NCI-H1105 (cell line): ENCODE measurements at places on chromosomes 1 and 21.

DNA sequence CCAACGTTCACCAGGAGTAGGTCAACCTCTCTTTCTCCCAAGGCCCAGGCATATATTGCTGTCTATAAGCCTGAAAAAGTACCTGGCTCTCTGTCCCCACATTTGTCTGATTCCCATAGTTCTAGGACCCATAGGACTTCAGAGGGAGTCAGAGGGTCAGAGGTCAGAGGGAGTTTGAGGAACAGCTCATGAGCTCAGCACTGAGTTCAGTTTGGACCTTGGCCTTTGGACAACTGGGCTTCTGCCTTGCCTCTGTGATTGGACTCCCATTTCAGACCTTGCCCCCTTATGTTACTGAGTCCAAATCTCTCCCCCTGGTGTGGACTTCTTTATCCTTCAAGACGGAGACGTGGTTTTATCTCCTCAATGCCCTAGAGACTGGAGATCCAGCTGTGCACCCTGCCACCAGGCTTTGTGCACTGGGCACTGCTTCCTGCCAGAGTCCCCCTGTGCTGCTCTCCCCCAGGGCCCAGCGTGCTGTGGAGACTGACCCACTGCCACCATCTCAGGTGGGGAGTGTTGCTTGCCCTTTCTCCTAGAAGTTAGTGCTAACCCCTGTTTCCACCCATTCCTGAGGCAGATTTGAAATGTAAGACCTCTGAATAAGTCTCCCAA, 3.2 kb downstream of the CTSE start:
- no peak for DNase-seq

DNA sequence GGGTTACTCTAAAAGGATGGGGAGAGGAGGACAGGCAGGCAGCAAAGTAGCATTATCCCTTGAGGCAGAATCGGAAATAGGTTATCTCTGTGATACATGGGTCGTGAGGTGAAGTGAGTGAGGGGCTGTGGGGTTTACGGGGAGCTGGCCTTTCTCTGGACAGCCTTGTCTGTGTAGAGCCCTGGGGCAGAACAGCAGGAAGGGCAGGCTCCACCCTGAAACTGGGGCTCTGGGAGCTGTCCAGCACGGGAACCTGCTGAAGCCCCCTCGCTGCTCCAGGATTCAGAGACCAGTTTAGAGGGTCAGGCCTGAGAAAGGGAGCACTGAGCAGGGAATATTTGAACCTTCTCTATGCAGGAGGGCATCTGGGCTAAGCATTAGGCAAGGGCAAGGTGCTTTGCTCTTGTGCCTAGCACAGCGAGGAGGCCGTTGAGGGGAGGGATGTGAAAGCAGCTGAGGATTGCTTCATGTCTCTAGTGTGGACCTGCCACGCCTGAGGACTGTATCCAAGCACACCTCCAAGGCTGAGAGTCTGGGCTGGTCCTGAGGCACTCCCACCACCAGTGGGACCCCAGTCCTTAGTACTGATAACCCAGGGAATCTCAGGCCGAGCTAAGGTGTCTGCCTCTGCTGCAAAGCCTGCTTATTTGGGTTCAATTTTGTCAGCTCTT, 55.8 kb downstream of the NAV1 start:
- no peak for DNase-seq

GRCh38 chr1:10599194-10599861, 124.6 kb downstream of the PEX14 start:
- no peak for DNase-seq

GRCh38 chr1:181135815-181136737, 47.6 kb downstream of the IER5 start:
- DNase-seq = no peak

- DNase-seq = no peak
These were observed 50.9 kb downstream of the DISC1 start for GRCh38 chr1:231677442-231677841.

DNA sequence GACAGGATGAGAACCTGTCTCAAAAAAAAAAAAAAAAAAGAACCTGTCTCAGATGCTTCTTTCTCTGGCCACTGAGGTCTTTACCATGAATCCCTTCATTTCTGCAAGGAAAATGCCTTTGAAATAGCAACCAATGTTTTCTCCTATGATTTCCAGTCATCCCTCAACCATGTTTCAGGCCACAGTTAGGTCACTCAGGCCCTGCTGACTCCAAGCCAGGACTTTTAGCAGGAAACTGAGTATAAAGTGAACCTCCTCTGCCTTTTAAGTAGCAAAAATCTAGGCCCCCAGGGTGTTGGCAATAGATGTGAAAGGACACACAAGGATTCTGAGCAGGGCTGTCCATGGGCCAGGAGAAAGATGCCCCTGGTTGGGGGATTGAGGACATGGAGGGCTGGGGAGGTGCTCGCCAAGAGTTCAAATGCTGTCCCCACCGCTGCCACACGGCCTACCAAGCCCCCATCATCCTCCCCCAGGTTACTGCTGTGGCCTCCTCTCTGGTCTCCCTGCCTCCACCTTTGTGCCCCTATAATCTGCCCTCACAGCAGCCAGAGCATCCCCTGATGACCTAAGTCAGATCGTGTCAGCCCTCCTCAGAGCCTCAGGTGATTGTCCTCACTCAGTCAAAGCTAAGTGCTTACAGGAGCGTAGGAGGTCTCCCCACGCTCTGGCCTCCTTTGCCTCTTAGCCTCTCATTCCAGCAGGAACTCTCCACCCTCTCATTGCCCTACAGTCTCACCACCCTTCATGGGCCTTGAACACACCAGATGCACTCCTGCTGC, 54.6 kb downstream of the MATN1 start:
- no peak for DNase-seq

DNA sequence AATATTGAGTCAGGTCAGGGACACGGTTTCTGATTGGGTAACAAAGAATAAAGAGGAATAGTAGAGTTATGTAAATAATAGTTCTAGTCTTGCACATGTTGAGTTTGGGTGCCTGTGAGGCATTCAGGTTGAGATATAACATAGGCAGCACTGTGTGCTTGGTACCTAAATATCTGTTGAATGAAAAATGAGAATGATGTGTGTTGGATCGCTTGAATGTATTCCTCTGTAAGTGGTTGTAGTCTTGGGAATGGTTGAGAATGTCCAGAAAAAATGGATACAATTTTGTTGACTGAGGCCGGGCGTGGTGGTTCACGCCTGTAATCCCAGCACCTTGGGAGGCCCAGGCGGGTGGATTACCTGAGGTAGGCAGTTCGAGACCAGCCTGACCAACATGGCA, 116.3 kb upstream of the HNRNPU start:
- DNase-seq = no peak

- no peak for DNase-seq
These were observed 47.5 kb upstream of the TDRD10 start for GRCh38 chr1:154454386-154455120.

DNA sequence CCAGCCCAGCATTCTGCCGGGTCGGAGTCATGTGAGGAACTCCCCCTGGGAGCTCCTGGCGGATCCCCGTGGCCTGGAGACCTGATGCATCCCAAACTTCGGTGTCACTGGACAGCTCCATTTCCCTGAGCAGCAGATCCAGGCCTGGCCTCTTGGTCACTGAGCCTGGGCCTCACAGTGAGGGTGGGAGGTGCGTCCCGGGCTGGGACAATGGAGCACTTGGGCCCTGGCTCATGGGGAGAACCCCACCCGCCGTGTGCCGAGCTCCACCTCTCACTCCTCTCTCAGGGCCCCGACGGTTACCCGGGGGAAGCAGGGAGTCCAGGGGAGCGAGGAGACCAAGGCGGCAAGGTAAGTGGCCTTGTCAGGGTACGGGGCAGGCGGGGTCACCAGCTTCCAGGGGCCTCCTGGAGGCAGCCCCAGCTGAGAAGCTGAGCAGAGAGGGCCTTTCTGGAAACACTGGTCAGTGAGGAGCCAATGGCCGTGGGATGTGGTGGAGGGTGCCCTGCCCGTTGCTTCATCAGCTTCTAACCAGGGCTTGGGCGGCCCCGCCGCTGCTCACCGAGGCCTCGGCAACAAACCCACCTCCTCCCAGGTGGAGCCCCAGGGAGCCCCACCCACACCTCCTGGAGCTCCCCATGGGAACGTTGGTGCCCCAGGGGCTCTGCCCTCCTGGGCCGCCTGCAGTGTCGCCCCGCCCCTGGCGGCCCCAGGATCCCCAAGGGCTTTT, 19.8 kb downstream of the COL6A2 start:
- DNase-seq = no peak

- DNase-seq = peak; percentile 77
These were observed at the start of gene SIM2 for GRCh38 chr21:36698981-36699545. SIM2 (plus strand) TSS chr21:36699115; CDS start chr21:36699747, 632 bp downstream.

GRCh38 chr1:8903908-8904650, 25.6 kb upstream of the ENO1 start:
- DNase-seq = no peak

- DNase-seq = no peak
These were observed 99.5 kb downstream of the BCAR3 start for GRCh38 chr1:93581917-93582850.

DNA sequence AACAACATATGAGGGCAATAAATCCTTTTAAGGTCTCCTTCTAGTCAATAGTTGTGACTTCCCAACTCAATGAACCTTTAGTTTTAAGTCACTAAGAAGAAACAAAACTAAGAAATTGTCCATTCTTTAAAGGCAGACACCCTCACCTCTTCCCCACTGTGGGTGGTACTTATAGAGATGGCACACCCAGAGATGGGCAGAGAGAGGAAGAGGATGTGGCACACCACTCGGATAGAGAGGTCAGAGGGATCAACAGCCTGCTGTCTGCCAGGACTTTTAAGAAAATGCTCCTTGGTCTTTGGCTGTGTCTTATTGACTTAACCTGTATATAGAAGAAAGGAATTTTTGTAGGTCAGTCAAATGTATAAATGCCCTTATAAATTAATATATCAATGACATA, 45.1 kb downstream of the FASLG start:
- no peak for DNase-seq

DNA sequence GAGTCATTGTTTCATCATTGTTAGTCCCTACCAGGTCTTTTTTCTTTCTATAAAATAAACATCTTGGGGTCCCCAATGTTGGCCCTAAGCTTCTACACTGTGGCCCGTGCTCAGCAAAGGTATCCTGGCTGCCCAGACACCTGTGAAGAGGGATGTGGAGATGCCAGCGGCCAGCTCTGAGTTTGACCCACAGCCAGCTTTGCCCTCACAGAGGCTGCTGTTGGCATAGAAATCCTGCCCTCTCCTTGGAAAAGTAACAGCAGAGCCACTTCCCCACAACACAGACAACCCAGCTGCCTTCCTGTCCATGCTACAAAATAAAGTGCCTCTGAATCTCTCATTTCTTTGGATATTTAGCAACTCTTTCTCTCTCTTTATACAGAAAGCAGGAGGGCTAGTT, 6.0 kb downstream of the TRIM62 start:
- DNase-seq = no peak

- DNase-seq = no peak
These were observed 2.2 kb upstream of the RHEX start for GRCh38 chr1:206050655-206051235.

DNA sequence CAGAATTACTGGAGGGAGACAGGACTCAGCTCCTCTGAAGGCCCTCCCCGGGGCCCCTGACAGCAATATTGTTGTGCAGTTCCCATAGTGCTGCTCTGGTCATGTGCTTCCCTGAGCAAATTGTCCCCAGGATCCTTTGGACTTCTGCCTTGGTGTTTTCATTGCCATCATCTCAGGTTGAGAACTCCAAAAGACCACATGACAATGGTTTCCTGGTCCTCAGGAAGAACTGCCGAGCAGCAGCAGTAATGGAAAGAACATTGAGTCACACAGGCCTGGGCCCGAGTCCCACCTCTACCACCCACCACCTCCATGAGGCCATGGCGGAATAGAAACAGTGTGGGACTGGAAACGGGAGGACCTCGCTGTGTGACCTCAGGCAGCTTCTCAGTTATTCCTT, 6.3 kb upstream of the CTTNBP2NL start:
- no peak for DNase-seq

- DNase-seq = no peak
These were observed 132.3 kb downstream of the BEND5 start for GRCh38 chr1:48644190-48644900.

GRCh38 chr1:9957726-9958125, 14.5 kb downstream of the NMNAT1 start:
- no peak for DNase-seq

DNA sequence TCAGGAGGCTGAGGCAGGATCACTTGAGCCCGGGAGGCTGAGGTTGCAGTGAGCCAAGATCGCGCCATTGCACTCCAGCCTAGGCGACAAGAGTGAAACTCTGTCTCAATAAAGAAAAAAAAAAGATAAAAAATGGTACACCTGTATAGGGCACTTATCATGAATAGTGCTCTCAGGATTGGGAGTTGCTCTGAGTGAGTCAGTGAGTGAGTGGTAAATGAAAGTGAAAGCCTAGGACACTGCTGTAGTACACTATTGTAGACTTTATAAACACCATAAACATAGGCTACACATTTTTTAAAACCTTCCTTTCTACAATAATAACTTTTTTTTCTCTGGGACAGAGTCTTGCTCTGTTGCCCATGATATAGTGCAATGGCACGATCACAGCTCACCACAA, 16.8 kb downstream of the PHTF1 start:
- DNase-seq = no peak

GRCh38 chr1:153733970-153734369, 6.1 kb downstream of the INTS3 start:
- DNase-seq = no peak

DNA sequence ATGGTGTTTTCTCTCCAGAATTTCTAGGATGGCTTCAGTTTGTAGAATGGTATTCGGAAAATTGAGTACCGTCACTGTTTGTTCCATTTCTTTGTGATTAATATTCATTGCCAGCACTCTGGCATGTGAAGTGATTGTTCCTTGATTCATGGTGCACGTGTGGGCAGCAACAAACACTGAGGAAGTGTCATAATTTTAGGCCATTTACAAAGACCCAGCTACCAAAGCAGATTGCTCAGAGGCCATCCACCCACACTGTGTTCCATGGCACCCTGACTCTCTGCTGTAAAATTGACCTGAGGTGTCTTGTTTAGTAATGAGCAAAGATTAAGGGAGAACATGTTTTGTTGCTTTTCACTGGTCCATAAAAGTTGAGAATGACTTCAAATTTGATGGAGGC, 250.9 kb upstream of the FMN2 start:
- DNase-seq = no peak

- no peak for DNase-seq
These were observed 53.9 kb upstream of the ASPM start for GRCh38 chr1:197200272-197200899.

GRCh38 chr1:200081151-200081968, 53.9 kb downstream of the NR5A2 start:
- no peak for DNase-seq

GRCh38 chr1:115051850-115052249, 22.2 kb downstream of the TSHB start:
- no peak for DNase-seq

- DNase-seq = no peak
These were observed 469.5 kb downstream of the MATN1 start for GRCh38 chr1:30253807-30254440.

- DNase-seq = no peak
These were observed 60.5 kb upstream of the IGSF21 start for GRCh38 chr1:18047122-18047521.

GRCh38 chr1:232287676-232288569, 342.0 kb downstream of the SIPA1L2 start:
- no peak for DNase-seq

- DNase-seq = no peak
These were observed 192.4 kb downstream of the TGFBR3 start for GRCh38 chr1:91693557-91693956.
